ENCODE measurements at places on chromosomes 6 and 20.

DNA sequence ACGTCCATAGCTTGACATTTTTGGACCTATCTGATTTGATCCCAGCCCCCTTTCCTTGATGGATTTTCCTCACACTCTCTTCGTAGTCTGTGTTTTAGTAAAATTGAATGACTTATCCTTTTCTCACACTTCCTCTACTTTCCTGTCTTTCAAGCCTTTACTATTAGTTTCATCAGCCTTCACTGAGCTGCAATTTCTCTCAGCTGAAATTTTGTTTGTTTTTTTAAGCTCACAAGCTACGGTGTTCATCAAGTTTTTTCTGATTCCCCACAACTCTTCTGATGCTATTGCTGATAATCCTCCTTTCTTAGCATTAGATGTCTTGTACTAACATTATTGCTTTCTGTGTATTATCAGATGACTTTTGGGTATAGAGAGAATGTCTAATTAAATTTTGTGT lies 263.7 kb downstream of the TBX18 start:
- no peak for DNase-seq

DNA sequence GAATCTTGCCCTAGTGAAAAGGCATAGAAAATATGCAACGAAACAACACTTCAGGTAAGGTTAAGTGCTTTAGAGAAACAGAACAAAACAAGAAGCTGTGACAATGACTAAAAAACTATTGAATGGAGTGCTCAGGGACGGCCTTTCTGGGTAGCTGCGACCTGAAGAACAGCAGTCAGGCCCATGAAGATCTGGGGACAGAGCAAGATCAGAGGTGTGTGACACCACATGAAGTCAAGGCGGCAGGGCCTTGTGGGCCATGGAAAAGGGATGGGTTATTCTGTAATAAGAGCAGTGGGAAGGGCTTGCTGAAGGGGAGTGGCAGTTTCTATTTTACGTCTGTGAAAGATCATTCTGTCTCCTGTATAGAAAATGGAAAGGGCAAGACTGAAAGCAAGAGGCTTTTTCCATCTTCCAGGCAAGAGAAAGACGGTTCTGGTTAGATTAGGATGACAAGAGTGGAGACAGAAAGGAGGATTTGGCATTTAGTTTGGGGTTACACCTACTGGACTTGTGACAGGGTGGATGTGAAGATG lies 5.1 kb downstream of the UBE2V1 start:
- no peak for DNase-seq

DNA sequence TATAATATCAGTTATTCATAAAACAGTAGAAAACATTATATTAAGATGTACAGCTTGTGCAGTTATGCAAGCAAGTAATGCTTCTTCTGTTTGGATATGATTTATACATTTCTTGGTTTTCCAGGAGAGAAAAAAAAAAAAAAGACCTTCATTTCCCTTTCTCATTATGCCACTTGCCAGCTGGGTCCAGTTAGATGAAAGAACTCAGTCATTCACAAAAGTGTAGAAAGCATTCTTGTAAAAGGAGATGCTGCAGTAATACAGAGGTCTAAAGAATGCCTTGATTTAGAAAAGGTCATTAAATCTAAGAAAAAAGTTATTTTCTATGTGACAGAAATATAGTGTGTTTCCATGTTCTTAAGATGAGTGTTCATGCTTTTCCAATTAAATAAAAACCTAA lies 7.4 kb downstream of the PDE7B start:
- DNase-seq, result no peak

GRCh38 chr6:127821431-127821830 lies 79.4 kb downstream of the THEMIS start:
- DNase-seq, result no peak

DNA sequence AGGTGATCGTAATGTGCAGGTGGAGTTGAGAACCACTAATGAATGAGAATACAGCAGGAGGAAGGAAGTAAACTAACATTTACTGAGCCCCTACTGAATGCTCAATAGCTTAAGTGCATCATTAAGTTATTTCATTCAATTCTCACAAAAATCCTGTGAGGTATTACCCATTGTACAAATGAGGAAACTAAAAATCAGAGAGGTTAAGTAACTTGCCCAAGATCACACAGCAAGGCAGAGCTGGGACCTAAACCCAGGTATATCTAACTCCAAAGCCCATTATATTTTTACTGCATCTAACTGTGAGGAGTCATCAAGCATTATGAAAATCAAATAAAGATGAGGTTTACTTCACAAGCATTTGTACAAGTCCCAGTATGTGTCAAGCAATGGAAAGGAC lies 35.3 kb downstream of the CPNE5 start:
- no peak for DNase-seq

DNA sequence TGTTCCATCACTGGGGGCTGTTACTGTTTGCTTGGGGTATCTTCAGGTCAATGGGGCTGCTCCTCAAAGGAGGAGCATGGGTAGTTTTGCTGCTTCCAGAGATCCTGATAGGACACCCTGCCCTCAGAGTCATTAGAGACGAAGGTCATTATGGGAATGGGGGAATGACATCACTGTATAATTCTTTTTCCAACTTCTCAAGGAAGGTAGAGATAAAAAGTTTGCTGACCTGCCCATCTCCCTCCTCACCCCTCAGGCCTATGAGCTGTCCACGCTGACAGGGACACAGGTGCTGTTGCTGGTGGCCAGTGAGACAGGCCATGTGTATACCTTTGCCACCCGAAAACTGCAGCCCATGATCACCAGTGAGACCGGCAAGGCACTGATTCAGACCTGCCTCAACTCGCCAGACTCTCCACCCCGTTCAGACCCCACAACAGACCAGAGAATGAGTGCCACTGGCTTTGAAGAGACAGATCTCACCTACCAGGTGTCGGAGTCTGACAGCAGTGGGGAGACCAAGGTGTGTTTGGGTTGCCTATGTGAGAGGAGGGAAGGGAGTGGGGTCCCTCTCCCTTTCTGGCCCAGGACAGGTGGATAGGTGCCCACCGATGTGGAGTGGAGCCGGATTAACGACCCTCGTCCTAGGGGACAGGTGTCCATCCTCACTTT lies 2.7 kb downstream of the SRF start:
- DNase-seq, result no peak

GRCh38 chr6:136487759-136488425 lies 62.3 kb downstream of the MAP7 start:
- DNase-seq, result no peak

GRCh38 chr20:62816031-62816883 lies 593 bp upstream of the COL9A3 start:
- DNase-seq, result no peak

DNA sequence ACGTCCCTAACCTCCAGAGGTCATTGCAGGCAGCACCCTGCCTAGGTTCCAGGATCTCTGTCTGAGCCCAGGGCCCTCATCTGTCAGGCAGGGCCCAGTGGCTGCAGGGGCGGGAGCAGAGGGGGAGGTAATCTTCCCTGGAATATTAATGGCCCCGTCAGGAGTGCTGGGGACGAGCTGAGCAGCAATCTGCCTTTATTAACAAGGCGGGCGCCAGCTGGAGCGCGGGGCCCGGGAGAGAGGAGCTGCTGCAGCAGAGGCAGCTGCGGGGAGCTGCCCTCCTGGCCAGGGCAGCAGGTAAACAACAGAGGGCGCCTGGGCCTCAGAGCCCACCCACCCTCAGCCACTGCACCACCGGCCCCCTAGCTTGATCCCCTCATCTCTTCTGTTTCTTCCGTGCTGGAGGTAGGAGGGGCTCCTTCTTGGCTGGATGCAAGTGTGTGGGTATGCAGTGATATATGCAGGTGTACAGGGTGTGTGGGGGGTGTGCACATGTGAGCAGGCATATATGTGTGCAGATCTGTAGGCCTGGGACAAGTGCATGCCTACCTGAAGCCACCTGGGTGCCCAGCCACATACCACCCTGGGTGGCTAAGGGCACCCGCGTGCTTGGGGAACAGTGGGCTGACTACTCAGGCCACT lies 131.8 kb upstream of the MLN start:
- no peak for DNase-seq

- no peak for DNase-seq
Measured at GRCh38 chr20:58584881-58585752, 66.0 kb upstream of the STX16 start.

DNA sequence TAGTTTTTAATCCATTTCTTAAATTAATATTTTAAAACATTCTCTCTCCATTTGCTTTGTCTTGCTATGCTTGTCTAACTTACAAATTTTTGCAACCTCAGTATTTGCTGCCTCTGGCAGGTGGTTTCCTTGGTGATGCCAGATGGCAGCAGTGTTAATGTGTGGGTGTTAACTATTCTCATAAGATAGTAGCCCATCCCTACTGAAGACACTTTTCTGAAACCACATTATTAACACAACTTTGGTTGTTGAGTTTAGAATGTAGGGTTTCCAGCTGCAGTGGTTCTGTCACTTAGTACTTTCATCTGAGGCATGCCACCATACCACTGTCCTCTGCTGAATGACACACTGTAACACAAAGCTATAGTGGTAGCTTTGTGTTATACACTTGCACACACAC lies 75.1 kb downstream of the MYO6 start:
- DNase-seq, result no peak

DNA sequence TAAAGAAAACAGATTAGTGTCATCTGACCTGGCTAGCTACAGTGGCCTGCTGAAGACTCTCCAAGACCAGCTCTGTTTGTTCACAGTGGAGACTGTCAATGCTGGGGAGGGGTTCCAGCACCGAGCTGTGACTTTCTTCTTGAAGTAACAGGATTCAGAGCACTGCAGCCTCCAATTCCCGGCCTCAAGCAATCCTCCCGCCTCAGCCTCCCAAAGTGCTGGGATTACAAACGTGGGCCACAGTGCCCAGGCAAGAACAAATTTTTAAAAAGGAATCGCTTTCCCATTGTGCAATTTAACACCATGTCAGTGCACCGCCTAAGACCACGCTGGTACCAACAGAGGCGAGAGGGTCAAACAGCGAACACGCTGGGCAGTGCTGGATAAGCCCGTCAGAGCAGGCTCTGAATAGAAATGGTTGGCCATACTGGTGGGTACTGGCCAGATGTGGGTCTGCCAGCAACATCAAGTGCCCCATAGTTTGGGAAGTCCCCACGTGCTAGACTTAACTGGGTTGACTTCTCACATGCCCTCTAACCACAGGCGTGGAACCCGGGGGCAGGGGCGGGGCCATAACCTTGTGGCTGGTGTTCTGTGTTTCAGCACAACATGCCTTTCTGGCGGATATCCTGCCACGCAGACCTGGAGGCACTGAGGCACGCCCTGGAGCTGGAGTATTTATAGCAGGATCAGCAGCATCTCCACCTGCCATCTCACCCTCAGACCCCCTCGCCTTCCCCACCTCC lies 168.9 kb downstream of the ZMYND8 start:
- no peak for DNase-seq

- no peak for DNase-seq
Measured at GRCh38 chr6:117280922-117281321, 15.6 kb downstream of the VGLL2 start.

DNA sequence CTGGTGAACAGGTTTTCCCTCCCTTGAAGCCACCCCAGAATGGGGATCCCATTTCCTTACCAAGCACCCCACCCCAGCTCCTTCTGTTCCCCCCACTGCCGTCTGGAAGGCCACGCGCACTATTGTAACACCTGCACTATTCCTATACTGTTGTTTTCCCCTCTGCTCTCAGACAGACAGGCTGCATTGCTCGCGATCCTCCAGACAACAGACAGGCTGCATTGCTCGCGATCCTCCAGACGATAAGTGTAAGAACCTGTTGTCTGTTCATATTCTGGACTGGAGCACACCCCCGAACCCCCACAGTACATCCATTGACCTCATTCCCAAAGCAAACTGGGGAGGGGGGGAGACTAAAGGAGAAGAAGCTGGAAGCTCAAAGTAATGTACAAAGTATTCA lies 72.7 kb downstream of the LY86 start:
- no peak for DNase-seq

DNA sequence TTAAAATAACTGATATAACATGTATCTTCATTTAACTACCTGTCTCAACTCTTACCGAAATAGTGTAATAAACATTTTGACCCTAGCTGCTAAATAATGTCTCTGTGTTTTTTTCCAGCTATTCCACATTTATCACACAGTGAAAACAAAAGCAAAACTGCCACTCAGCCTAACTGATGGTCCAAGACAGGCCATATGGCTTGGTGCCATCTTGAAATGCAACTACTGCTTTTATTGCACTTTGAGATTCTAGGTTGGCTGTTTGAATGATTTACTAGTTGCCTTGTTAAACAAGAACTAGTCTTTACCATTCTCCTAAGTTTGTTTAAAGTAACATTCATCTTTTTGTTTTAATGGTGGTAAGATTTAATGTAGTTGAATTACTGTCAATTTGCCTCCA lies 739.8 kb downstream of the TFAP2A start:
- DNase-seq, result no peak

DNA sequence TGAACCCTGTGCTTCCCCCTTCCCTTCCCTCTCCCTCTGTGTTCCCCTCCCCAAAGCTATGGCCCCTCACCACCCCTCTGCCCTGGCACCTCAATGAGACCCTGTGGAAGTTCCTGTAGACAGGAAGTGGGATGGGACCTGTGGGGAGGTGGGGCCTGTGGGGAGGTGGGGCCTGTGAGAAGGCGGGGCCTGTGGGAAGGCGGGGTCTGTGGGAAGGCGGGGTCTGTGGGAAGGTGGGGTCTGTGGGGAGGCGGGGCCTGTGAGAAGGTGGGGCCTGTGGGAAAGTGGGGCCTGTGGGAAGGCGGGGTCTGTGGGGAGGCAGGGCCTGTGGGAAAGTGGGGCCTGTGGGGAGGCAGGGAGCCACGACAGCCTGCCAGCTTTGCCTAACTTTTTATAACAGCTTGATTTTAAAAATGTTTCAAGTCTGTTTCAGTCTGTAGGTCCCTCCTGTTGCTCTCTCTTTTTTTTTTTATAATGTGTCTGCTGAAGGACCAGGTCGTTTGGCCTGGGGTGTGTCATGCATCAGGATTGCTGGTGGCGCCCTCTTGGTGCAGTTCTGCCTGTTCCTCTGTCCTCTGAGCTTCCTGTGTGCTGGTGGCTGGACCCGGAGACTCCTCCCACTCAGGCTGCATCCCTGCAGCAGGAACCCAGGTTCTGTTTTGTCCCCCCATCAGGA lies 70.5 kb upstream of the SLCO4A1 start:
- DNase-seq, result no peak

- DNase-seq, result peak; percentile 70
Measured at GRCh38 chr20:62301773-62302340, 940 bp upstream of the ADRM1 start.

- no peak for DNase-seq
Measured at GRCh38 chr6:68108233-68108835, 526.7 kb upstream of the ADGRB3 start.

GRCh38 chr6:53029257-53029656 lies 34.2 kb upstream of the GSTA4 start:
- DNase-seq, result no peak

- DNase-seq, result no peak
Measured at GRCh38 chr6:54135665-54136369, 24.6 kb downstream of the MLIP start.

Measured in T-helper 22 cell (primary cell).